CMK (cell line): ENCODE measurements at places on chromosomes 7 and 10.

DNA sequence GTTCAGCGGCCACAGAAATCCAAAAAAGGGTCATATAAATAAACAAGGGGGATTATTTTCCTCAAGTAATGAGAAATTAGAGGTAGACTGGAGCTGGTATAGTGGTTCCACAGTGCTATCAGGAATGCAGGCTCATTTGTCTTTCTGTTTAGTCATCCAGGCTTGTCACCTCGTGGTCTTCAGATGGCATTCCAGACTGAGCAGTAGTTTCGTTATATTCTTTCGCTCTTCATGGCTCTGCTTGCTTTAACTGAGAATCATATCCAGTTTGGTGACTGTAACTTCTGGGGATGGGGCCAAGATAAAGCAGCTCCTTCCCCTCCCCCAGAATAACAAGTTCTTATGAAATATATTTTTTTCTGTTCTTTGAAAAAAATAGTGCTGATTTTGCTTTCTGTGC, 9.5 kb downstream of the ANKIB1 start:
- DNase-seq, result no peak

DNA sequence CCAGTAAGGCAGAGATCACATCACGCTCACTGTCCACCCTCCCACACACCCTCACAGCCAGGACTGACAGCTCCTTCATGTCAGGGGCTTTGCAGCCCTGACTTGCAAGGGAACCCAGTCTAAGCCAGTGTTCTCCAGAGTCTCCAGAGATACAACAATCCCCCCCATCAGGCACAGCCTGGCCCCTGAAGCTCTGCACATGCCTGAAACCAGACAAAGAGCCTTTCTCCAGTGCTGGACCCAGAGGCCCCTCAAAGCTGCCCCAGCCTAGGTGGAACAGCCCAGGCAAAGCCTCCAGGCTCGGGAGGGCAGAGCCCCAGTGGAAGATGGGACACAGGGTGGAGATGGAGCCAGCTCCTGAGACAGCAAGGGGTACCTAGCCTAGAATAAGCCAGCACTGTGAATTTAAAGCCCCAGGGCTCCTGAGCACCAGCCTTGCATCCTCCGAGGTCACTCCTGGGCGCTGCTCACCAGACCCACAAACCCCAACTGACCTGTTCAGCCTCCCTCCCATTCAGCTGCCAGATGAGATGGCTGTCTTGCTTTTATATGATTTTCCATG, 50.2 kb downstream of the GRID1 start:
- no peak for DNase-seq

DNA sequence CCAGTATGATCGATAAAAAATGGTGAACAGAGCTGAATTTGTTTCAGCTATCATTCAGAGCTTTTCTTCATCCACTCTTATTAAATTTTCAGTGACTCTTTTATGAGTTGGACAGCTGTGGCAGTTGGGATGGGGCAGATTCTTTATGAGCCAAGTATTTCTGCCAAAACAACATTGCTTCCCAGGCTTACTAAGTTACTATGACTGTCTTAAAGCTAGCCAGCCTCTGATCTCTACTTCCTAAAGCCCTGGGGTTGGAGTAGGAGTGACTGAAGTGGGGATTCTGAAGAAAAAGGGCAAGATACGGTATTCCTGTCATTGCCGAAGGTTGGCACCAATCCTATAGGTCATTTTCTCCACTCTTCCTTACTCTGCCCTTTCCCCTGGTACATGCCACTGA, 12.7 kb downstream of the RPP30 start:
- DNase-seq, result no peak

DNA sequence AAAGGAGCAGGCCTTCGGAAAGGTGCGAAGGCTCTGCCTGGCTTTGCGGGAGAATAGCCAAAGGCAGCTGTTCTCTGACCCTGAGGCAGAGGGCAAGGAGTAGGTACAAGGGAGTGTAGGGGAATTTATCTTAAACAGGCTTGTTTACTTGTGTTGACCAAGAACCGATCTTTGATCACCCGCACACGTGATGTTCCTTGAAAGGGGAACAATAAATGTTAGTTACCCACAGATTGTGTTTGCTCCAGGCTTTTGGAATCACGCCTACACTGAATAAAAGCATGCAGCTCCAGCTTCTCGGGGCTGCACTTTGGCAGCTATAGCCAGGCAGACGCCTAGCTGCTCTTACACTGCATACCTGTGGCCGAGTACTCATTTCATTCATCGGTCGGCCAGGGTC, 420.8 kb downstream of the PHF14 start:
- DNase-seq, result no peak

- no peak for DNase-seq
Observed at GRCh38 chr10:6292741-6293151, 90.0 kb downstream of the PFKFB3 start.

- DNase-seq, result no peak
Observed at GRCh38 chr7:118609207-118609606, 384.7 kb downstream of the ANKRD7 start.

DNA sequence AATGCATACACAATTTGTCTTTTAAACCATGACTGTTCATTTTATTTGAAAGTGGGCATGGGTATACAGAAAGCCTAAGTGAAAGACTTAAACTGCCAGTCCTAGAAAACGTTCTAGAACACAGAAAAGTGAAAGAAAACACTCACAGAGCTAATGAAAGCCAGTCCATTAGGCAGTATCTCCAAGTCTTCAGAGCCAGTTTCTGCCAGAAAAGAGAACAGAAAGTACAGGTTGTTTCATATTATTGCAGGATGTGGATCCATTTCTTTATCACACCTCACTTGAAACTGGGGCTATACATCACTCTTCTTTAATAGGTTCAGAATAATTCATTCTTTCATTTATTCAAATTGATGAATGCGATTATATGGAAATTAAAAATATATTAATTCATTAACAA, 7.7 kb downstream of the PON1 start:
- no peak for DNase-seq

DNA sequence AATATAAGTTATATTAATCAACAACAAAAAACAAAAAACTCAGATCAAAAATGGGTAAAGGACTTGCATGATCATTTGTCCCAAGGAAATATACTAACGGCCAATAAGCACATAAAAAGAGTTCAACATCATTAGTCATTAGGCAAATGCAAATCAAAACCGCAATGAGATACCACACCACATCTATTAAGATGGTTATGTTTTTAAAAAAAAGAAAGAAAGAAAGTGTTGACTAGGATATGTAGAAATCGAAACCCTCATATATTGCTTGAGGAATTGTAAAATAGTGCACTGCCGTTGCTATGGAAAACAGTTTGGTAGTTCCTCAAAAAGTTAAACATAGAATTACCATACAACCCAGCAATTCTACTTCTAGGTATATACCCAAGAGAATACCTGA, 39.4 kb upstream of the CTNNA3 start:
- DNase-seq, result no peak

DNA sequence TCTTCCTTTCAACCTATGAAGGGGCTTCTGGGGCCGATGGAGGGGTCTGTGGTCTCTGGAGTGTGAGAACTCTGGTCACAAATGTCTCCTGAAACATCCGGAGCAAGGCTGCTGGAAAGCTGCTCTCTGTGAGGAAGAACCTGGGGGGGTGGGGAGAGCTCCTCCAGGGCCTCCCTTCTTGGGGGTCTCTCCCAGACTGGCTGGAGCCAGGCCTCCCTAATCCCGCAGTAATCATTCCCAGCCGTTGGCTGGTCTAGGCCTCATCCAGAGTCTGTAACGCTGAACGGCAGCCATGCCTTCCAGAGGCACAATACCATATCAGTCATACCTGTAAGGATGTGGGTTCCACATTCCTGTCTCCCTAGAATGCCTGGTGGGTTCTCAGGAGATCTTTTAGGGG, 4.4 kb upstream of the LZTS2 start:
- DNase-seq, result no peak

DNA sequence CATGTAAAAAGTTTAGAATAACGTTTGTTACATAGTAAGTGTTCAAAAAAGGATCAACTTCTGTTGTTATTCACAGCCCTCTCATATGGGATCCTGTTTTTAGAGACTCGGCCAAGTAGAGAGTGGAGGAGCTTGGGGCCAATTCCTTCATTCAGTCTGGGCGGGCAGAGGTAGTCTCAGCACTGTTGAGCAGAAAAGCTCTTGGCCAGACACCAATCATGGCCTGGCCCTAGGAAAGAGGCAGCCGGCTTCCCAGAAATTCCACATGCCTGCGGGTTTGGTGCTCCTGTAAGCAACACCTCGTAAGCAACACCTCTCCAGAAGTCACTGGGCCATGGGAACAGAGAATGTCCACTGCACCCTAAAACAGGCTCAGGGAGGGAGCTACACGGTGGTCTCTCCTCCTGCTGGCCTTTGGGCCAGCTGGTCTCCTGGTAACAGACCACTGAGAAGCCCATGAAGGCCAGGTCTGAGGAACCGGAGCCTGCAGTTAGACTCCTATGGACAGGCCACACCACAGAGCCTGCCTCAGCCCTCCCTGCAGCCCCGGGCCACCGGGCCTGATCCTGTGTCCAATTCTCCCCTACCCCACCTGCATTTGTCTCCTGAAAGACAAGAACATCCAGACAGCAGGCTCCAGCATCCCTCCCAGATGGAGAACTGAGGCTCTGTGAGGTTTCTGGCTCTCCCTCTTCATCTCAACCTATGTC, 149.1 kb downstream of the GRID1 start:
- DNase-seq, result no peak

GRCh38 chr7:137169282-137169698, 174.2 kb downstream of the PTN start:
- no peak for DNase-seq

GRCh38 chr7:1544896-1545416, 11.0 kb downstream of the TMEM184A start:
- DNase-seq, result no peak

GRCh38 chr7:128358233-128358632, 3.3 kb downstream of the PRRT4 start:
- no peak for DNase-seq

- DNase-seq, result no peak
Observed at GRCh38 chr10:8365935-8366911, 311.7 kb downstream of the GATA3 start.

- no peak for DNase-seq
Observed at GRCh38 chr10:96511044-96511945, 2.4 kb downstream of the TLL2 start.

GRCh38 chr7:130379019-130379418, 1.3 kb upstream of the CPA1 start:
- no peak for DNase-seq

DNA sequence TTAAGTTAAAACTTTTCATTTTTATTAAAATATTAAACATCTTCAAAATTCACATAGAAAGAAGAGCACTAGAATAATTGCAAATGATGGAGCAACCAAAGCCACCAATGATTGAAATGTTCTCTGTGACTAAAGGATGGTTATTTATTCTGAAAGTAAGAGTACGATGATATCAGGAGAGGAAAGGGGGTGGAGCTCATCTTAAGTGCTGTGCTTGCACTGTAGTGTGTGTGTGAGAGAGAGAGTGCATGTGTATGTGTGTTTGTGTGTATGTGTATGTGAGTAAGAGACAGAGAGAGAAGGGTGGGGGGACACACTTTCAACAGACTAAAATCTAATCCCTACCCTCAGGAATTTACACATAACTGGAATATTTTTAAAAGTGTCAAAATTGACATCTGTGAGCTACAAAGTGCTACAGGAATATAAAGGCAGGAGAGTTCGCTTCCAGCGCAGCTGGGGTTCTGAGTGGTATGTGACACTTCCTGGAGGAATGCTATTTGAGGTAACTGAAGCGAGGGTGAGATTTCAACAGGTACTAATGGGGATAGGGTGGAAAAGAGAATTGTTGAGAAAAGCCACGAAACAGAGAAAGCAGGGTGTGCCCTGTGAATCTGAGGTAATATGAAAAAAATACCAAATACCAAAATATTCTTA, 57.2 kb upstream of the SMNDC1 start:
- no peak for DNase-seq

GRCh38 chr10:60986791-60987190, 42.8 kb upstream of the RHOBTB1 start:
- no peak for DNase-seq

GRCh38 chr7:963236-964078, 9.0 kb upstream of the ADAP1 start:
- no peak for DNase-seq

GRCh38 chr10:15300697-15301096, 70.4 kb downstream of the FAM171A1 start:
- DNase-seq, result no peak

DNA sequence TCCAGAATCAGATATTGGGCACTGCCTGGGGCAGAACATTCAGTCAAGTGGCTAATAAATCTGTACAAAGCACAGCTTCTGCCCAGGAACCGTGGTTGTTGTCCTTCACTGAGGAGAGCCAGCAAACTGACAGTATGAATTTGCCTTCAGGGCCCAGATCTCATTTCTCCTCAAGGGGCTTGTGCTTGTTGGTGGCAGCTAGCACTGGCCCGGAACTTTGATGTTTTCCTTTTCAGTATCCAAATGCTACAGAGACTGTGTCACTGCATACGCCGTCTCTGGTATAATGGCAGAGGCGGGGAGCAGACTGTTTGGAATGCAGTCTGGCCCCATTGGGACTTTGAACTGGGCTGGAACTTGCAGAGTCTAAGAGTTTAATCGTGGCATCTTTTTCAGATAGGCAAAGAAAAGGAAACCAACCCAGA, 30.4 kb upstream of the ADD3 start:
- DNase-seq, result no peak

DNA sequence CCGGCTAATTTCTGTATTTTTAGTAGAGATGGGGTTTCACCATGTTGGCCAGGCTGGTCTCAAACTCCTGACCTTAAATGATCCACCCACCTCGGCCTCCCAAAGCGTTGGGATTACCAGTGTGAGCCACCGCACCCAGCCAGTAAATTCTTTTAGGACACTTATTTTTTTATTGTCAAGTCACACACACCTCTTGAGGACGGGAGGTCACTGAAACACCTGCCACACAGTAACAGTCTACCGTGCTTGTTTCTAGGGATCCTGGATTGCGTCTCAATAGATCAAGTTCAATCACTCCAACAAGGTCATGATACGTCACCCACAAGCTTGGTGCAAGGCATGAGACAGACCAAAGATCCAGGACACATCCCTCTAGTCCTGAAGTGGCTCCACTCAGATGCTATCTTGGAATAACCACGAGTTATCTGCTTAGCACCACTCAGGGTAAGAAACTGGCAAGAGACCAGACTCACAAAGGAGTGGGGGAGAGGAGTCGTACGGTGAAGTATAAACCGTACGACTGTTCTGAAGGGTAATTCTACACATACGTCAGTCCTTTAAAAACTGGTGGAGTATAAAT, 58.9 kb upstream of the NCAPG2 start:
- no peak for DNase-seq

DNA sequence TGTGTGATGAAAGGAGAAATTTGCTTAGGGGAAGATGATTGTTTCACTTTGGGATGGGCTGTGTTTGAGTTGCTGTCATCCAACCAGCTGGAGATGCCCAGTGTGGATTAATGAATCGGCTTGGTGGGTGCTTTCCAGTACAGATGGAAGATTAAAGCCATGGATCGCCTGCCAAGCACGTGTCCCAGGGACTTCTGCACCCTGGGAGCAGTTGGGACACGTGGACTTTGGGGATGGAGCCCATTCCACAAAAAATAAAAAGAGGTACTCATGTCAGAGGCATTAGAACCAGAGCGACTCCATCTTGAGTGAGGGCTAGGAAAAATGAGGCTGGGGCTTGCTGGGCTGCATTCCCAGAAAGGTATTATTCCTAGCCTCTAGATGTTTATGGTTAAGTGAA, 29.3 kb upstream of the PRLHR start:
- no peak for DNase-seq

- DNase-seq, result no peak
Observed at GRCh38 chr10:93478873-93479272, 3.3 kb downstream of the MYOF start.

- DNase-seq, result no peak
Observed at GRCh38 chr10:6017781-6018354, 40.5 kb upstream of the IL15RA start.

GRCh38 chr7:131652194-131652593, 95.8 kb upstream of the PODXL start:
- no peak for DNase-seq

GRCh38 chr7:44309271-44310091, 15.9 kb downstream of the CAMK2B start:
- no peak for DNase-seq
